Lung microvascular endothelial cell (primary cell): ENCODE measurements at places on chromosomes 3 and 15.
A peak's percentile ranks its signal among the peaks of the same experiment; 100 is the strongest.

GRCh38 chr15:67266870-67267269 lies 12.3 kb downstream of the IQCH start:
- DNase-seq, result no peak

DNA sequence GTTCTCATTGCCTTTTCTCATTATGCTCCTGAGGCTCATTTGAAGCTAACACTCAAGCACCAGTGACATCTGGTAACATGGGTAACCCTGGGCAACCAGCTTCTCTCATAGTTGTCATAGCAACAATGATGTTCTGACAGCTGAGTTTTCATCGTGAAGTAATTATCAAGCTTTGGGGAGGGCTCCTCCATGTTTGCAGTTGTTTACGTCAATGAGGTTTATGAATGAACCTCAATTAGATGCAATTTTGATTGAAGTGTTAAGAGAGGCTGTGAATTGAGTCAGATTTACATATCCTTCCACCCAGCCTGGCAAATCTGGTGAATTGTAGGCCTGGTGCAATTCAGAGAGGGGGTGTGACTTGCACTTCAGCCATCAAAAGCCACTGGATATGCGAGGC lies 119.3 kb upstream of the CHD2 start:
- DNase-seq, result no peak

DNA sequence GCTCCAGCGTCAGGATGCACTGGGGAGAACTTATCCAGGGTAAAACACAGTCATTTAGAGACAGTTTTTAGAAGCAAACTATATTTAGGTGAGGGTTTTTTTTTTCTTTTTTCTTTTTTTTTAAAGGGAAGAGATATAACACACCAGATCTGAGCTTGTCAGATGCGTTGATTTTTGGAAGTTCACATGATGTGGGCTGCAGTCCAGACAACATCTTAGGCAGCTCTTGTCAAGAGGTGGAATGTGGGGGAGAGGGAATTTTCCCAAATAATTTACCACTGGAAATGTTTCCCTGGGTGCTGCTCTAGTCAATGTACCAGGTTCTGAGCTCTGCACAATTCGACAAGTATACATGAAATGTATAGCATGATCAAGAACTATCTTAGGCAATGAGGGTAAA lies 93.3 kb downstream of the OXNAD1 start:
- no peak for DNase-seq

GRCh38 chr3:45654397-45654944 lies 34.7 kb upstream of the SACM1L start:
- DNase-seq, result no peak

DNA sequence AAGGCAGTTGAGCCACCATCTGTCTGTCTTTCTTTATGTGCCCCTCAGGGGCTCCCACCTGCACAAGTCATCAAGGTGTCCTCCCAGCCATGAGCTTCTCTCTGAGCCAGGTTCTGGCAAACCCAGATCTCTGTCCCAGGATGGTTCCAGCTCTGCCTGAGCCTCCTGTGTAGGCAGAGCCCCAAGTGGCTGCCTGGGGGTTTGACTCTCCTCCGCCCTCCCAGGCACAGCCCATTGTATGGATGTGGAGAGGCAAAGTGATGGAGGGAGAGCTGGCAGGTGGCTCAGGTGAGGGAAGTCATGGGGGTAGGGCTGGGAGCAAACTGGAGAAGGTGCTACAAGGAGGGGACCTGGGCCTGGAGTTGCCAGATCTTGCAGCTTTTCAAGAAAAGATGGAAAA lies 56.9 kb downstream of the GRIP2 start:
- DNase-seq, result no peak

DNA sequence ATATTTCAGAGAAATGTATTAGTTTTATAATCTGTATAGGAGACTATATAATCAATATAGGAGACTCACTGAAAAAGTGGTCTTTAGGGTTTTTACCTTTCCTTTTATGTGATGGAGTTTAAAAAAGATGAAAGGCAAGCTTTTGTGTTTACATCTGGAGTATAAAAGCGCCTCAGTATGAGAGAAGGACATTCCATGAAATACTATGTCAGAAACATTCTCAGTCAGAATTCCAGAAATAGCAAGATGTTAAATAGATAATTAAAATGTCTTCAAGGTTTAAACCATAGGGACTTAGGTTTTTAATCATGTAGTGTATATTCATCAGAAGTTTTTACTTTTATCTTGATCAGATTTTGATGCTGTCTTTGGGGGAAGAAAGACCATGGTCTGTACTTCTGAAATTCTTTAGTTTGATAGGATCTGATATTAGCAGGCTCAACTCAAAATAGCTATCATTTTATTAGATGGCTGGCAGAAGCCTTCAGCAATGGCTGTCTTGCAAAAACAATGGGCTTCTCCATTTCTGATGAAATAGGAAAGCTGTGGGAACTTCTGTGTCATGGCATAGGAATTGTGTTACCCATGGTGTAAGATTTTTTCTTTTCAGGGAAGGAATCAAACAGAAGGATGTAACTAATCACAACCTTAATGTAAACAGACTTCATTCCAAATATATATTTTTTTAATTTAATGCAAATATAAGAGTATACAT lies 209.6 kb upstream of the PLSCR5 start:
- no peak for DNase-seq

GRCh38 chr3:81951106-81951505 lies 189.7 kb upstream of the GBE1 start:
- DNase-seq, result no peak

- DNase-seq, result peak; percentile 73
Measured at GRCh38 chr3:33115024-33115768, 1.4 kb downstream of the CRTAP start.

DNA sequence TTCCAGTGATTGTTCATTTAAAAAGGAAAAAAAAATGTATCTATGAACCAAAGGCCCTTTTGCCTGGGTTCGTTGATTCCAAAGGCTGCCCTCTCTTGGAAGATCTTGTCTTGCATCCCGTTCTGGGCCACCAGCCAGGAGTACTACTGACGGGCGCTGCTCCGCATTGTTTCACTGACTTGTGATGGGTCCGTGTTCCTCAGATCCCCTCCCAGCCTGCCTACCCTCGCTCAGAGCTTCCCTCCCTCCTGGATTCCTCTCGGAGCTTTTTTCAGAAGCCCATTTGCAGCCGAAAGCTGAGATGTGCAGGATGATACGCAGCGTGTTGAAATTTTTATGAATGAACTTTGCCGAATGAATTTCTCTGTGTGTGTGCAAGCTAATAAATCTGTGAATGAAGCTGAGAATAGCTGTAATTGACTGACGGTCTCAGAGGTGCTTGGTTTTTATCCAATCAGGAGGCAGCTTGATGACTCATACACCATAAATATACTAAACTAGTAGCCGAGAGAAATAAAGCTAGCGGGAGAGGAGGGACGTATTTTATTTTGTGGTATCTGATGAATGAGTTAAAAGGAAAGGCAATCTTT lies at the start of gene SHC4:
TSS of gene SHC4 (minus strand) at position 396 of the 590 bp plus-strand sequence. CDS start 904 bp downstream, outside the sequence.
- peak; percentile 81 for DNase-seq

- peak; percentile 51 for DNase-seq
Measured at GRCh38 chr15:89912674-89913396, at the start of gene ARPIN. ARPIN (minus strand) TSS chr15:89912952; CDS start chr15:89912835, 117 bp downstream.

- no peak for DNase-seq
Measured at GRCh38 chr3:31996195-31996594, 14.6 kb downstream of the ZNF860 start.

DNA sequence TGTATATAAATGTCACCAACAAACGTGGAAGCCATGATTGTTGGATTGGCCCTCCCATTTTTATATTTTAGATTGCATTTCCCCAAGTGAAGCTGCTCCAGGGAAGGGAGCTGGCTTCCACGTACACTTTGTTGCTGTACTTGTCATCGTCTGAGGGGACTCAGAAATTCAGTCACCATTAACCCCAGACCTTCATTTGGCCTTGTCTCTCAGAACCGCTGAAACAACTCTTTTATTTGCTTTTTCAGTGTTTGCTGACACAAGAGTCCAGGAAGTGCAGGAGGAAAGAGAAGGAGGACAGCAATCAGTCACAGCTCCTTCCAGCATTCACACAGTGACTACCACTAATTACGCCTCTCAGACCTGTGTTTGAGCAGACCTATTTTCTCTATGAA lies 276.5 kb downstream of the TBL1XR1 start:
- DNase-seq, result peak; percentile 1

DNA sequence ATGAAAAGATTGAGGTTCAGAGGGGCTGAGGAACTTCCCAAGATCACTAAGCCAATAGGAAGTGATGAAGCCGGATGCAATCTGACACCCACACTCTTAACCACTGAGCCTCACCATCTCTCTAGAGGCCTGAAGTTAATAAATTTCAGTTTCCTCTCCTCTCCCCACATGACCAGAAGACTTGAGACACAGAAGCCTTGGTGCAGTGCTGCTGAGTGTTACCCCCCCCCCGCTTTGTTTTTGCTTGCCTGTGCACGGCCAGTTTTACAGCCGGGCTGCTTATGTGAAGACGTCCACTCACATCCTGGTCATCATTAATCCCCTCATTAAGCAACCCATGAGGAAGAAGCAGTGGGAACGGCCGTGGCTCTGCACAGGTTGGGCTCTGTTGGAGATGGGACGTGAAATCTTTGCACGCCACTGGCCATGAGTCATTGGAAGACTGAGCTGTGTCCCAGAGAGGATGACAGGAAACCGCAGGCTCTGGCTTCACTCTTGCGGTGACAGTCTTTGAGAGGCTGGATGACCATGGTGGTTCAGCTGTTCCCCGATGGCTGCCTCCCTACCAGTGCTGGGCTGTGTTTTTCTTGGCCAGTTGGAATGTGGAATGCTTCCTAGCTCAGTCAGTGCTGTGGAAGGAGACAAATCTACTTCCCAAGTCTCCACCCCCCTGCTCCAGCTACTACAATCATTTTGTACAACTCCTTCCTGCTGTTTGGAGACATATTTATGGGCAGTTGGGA lies 232.6 kb upstream of the LRTM1 start:
- no peak for DNase-seq

GRCh38 chr3:112640930-112641801 lies at the start of gene CCDC80:
CCDC80 (minus strand) TSS chr3:112641143; CDS start chr3:112639905, 1,238 bp downstream.
- peak; percentile 87 for DNase-seq

GRCh38 chr3:110887176-110887575 lies 184.4 kb upstream of the NECTIN3 start:
- DNase-seq, result no peak

DNA sequence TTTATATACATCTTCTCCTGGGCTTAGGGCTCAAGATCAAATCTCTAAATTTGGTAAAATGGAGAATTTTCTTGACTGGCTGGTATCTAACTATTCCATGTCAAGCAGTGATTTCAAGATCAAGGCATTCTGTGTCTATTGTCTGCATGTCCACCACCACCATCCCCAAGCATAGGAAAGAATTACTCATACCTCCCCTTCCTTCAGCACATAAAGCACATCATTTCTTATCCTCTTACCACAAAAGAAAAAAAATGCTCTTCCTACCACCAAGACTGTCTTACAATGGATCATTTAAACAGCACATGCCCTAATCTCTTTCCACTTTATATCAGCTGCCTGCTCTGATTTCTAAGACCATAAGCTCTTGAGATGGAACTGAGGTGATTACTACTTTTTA lies 470.5 kb upstream of the THBS1 start:
- DNase-seq, result no peak

- DNase-seq, result no peak
Measured at GRCh38 chr3:148044151-148044550, 635.0 kb downstream of the ZIC1 start.

DNA sequence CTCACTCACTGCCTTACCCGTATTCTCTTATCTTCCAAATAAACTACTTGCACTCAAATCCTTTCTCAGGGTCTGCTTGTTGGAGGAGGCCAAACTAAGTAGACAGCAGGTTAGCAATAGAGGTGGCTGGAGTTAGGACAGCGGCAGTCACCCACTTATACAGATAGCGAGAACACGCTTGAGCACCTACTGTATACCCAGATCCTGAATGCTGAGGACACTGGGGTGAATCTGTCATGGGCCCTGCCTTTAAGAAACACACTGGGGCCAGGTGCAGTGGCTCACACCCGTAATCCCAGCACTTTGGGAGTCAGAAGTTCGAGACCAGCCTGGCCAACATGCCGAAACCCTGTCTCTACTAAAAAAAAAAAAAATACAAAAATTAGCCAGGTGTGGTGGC lies 38.0 kb upstream of the TSEN2 start:
- no peak for DNase-seq

DNA sequence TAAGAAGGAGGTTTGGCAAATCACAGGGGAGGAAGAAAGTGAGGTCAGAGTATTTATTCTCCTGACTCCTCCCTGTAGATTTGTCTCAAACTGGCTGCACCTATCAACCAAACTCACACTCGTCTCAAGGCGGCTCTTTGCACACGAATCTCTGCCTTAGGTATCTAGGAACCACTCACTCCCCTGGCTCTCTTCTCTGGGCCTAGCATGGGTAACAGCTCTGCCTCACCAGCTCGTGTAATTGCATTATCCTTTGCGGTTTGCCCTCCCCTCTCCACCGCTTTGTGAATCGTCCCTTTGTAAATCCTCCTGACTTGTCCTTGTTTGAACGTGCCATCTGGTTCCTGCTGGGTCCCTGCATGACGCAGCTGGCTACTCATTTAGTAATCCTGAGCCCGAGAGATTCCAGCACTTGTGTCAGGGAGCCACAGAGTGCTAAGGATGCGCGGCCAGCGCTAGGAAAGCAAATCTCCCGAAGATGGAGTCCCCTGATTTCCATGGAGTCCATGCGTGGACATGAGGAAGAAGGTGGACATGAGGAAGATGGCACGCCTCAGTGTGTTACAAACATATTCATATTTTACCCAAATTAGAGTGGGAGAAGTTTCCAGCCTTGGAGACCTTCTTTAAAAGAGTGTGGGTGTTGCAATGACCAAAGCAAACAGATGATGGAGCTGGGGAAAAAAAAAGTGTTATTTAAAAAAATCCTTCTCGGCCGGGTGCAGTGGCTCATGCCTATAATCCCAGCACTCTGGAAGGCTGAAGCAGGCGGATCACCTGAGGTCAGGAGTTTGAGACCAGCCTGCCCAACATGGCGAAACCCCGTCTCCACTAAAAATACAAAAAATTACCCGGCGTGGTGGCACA lies 26.7 kb downstream of the NRROS start:
- no peak for DNase-seq

GRCh38 chr15:39807791-39808190 lies 25.1 kb upstream of the FSIP1 start:
- no peak for DNase-seq

DNA sequence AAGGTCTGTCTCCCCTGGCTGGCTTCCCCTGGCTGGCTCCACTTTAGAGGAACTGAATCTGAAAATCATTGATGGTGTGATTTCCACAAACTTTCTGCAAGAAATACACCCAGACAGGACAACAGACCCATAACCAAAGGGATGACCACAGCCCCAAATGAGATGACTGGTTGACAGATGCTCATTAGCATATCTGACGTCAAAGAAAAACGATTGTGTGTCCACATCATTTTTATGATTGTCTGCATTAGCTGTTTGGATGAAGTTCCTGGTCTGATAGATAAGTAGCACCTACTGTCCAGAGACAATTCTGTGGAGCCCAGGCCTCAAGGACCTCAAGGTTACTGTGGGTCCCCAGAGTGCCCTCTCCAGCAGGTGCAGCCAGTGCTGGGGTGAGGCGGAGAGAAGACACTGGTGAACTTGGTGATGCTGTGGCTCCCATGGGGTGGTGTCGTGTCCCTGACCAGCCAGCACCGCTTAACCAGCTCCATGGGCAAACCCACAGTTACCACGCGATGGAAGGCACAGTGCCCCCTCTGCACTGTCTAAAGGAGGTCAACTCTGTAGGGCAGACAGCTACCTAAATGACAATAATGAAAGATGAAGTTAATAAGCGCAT lies 127.4 kb downstream of the NSMCE3 start:
- DNase-seq, result no peak

GRCh38 chr3:95923496-95924210 lies 890.7 kb upstream of the EPHA6 start:
- peak; percentile 19 for DNase-seq

GRCh38 chr15:92878593-92879053 lies 21.5 kb upstream of the CHD2 start:
- DNase-seq, result no peak
